PC-9 (cell line): ENCODE measurements at places on chromosomes 12 and 14. TPM values are rescaled to one million over a fixed set of nuclear protein-coding genes. Genes with fewer than 3 reads are reported as not detected.

DNA sequence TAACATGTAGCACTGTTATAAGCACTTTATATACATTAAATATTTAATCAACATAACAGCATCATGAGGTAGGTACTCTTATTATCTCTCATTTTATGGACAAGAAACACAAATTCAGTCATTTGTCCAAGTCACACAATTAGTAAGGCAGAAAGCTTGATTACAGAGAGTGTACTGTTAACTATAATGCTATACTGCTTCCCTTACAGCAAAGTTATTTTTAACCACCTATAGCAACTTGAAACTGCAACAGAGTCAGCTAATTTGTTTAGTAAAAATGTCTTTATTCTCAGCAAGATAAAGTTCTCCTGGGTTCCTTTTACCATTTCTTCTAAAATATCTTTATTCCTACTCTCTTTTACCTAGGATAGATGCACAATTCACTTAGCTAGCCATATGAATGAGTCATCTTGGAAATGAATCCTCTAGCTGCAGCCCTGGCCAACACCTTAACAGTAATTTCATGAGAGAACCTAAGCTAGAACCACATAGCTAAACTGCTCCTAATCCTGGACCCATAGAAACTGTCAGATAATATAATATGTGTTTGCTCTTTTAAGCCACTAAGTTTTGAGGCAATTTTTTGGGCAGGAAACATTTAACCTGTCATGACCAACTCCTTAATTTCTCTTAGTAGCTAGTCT is 90.2 kb upstream of the HECTD1 start:
- H3K27me3 ChIP-seq: no peaks in the 10 kb centered on the region
- H3K4me1 ChIP-seq: no peaks in the 10 kb centered on the region
- H3K27ac ChIP-seq: no peak overlapping the region
- DNase-seq: no peak
- no peak overlapping the region for H3K4me3 ChIP-seq

Gene NTS
- total RNA-seq: not detected in 2 replicates

GRCh38 chr14:100822013-100822412 is 3.9 kb upstream of the MEG3 start:
- H3K27me3 ChIP-seq: peaks cover 37% of the 10 kb centered on the region; the same call in 1 of the 2 replicates
- H3K27ac ChIP-seq: no peak overlapping the region
- no peaks in the 10 kb centered on the region for H3K36me3 ChIP-seq
- H3K4me3 ChIP-seq: no peak overlapping the region

- no peaks in the 10 kb centered on the region for H3K27me3 ChIP-seq
- no peak overlapping the region for H3K4me3 ChIP-seq
- DNase-seq: no peak
- no peaks in the 10 kb centered on the region for H3K4me1 ChIP-seq
- H3K36me3 ChIP-seq: no peaks in the 10 kb centered on the region
Measured at GRCh38 chr14:56490379-56490778, 89.2 kb upstream of the TMEM260 start.

GRCh38 chr12:130880411-130880885 is 8.6 kb downstream of the RAN start:
- no peak for DNase-seq
- H3K36me3 ChIP-seq: peaks cover 19% of the 10 kb centered on the region
- no peak overlapping the region for H3K27ac ChIP-seq
- H3K4me3 ChIP-seq: no peak overlapping the region

Gene CABP1
- total RNA-seq: not detected in 2 replicates

- H3K27me3 ChIP-seq: no peaks in the 10 kb centered on the region
- H3K4me3 ChIP-seq: no peak overlapping the region
- H3K36me3 ChIP-seq: peaks cover 34% of the 10 kb centered on the region
- H3K4me1 ChIP-seq: peaks cover 11% of the 10 kb centered on the region
- no peak for DNase-seq
Measured at GRCh38 chr14:55136241-55136640, 7.2 kb downstream of the LGALS3 start.

DNA sequence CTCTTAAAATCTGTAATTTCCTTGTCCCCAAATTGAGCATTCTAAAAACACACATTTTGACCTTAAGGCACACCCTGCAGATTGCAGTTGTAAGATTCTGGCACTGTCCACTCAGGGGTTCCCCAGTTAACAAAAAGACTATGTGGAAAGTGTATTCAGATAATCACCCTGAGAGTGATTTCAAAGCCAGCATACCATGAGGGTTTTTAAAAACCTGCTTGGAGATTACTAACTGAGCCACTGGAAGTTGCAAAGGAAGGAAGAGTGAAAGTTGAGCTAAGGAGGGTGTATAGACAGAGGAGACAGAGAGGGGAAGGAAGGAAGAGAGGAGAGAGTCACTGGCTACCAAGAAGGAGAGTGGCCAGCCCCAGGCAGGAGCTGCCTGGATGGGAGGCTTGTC is 82.6 kb downstream of the EML1 start:
- H3K4me3 ChIP-seq: no peak overlapping the region
- no peak for DNase-seq
- no peak overlapping the region for H3K27ac ChIP-seq
- H3K4me1 ChIP-seq: no peaks in the 10 kb centered on the region
- H3K27me3 ChIP-seq: no peaks in the 10 kb centered on the region
- no peaks in the 10 kb centered on the region for H3K36me3 ChIP-seq

GRCh38 chr12:79691511-79692248 is 916 bp upstream of the PAWR start:
- no peaks in the 10 kb centered on the region for H3K27me3 ChIP-seq
- peak; percentile 78 for DNase-seq
- H3K4me3 ChIP-seq: peak overlapping the region; percentile 76
- H3K4me1 ChIP-seq: peaks cover 30% of the 10 kb centered on the region
- H3K36me3 ChIP-seq: peaks cover 5% of the 10 kb centered on the region; the same call in 1 of the 2 replicates

- no peaks in the 10 kb centered on the region for H3K36me3 ChIP-seq
- peaks cover 3% of the 10 kb centered on the region; the same call in 1 of the 2 replicates for H3K4me1 ChIP-seq
- peaks cover 97% of the 10 kb centered on the region for H3K27me3 ChIP-seq
- H3K4me3 ChIP-seq: no peak overlapping the region
- no peak overlapping the region for H3K27ac ChIP-seq
Measured at GRCh38 chr12:1842905-1843640, 22.7 kb downstream of the LRTM2 start.

Gene ENDOU
- total RNA-seq: 0.25 and 0.39 TPM in 2 replicates

GRCh38 chr12:118625050-118625675 is 248.8 kb downstream of the SUDS3 start:
- H3K36me3 ChIP-seq: no peaks in the 10 kb centered on the region
- no peaks in the 10 kb centered on the region for H3K4me1 ChIP-seq
- no peak overlapping the region for H3K4me3 ChIP-seq
- H3K27ac ChIP-seq: no peak overlapping the region

Gene LALBA
- not detected in 2 replicates for total RNA-seq

DNA sequence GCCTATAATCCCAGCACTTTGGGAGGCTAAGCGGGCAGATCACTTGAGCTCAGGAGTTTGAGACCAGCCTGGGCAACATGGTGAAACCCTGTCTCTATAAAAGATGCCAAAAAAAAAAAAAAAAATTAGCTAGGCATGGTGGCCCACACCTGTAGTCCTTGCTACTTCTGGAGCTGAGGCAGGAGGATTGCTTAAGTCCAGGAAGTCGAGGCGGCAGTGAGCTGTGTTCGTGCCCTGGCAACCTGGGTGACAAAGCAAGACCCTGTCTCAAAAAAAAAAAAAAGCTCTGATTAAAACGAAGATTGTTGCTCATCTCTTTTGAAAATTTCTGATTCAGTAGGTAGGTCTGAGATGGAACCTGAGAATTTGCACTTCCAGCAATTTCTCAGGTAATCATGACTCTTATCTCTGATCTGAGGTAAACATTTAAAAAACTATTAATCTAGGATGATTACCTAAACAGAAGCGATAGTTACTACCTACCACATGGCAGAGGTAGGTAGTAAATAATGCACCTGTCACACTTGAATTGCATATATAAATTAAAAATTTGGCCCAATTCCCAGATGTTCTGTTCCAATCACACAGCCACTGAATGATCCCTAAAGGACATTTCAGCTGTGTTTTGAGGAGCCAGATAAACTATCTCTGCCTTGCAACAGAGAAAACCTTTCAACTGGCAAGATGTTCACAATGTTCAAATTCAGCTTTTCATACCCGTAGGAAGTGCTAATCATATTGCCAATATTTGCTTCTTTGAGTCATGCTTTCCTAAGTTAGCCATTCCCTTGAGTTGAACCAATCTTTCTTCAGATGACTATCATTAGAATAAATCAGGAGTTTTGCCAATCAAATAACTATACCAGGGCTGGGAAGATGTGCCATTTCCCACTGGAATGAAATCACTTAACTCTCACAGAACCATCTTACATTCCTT is 4.2 kb upstream of the TEP1 start:
- H3K27me3 ChIP-seq: no peaks in the 10 kb centered on the region
- no peak overlapping the region for H3K4me3 ChIP-seq
- H3K4me1 ChIP-seq: no peaks in the 10 kb centered on the region
- no peaks in the 10 kb centered on the region for H3K36me3 ChIP-seq
